ENCODE measurements at places on chromosomes 2 and 18.

- DNase-seq = peak; percentile 61
Measured at GRCh38 chr18:23250893-23251656, 115.8 kb downstream of the CABLES1 start.

DNA sequence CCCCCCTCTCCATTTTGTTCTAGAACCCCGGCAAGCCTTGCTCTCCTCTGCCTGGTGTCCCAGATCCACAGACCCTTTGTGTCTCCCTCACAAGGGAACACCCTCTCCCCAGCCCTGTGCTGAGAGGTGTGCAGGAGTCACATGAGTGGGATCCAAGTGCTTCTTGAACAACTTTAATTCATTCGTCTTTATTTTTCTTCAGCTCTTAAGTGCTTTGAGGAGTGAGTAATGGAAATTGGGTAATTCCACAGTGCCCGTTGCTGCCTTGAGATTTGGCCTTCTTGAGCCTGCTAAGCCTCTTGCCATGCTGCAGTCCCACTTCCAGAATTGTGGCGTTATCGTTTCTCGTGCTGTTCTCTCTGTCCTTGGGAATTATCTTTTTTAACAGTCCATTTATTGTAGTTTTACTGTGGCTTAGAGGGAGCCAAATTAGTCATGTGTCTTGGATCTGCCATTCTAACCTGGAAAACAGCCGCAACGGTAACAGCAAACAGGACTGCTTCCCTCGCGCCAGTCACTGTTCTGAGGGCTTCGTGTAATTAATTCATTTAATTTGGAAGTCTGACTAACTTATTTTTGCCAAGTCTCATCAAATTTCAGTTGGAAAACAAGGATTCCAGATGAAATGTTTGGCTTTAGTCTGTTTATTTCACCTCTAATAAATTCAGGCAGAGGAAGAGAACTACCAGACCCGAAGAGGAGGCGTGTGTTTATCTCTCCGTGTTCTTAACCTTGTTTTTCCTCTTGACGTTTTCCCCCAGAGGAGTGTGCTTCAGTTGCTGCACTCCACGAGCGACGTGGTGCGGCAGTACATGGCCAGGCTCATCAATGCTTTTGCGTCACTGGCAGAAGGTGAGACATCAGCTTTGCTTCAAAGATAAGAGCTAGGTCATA, 72.0 kb downstream of the ARMC9 start:
- no peak for DNase-seq

GRCh38 chr18:78810706-78811105, 168.9 kb upstream of the SALL3 start:
- DNase-seq = no peak

- no peak for DNase-seq
Measured at GRCh38 chr2:152790883-152791282, 72.5 kb downstream of the ARL6IP6 start.

DNA sequence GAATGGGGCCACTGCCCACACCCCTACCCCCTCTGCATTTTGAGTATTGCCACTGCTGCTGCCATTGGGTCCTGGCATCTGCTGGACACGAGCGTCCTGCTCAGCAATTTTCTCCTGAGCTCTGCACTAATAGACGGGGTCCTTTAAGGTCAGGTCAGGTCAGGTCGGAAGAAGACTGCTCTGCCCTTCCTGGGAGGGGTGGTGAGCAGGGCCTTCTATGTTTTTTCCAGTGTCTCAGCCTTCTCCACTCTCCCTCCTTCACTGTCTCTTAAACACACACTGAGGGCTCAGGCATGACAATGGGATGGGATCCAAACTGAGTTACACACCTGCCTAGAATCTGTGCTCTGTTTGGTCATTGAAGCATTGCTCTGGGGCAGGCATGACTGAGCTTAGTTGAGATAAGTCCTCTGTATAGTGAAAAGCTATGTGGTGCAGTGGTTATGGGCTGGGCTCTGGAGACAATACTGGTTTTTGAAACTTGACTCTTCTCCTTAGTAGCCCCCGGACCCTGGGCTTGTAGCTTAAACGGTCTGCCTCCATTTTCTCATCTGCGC, 10.6 kb downstream of the MYO1B start:
- DNase-seq = no peak

DNA sequence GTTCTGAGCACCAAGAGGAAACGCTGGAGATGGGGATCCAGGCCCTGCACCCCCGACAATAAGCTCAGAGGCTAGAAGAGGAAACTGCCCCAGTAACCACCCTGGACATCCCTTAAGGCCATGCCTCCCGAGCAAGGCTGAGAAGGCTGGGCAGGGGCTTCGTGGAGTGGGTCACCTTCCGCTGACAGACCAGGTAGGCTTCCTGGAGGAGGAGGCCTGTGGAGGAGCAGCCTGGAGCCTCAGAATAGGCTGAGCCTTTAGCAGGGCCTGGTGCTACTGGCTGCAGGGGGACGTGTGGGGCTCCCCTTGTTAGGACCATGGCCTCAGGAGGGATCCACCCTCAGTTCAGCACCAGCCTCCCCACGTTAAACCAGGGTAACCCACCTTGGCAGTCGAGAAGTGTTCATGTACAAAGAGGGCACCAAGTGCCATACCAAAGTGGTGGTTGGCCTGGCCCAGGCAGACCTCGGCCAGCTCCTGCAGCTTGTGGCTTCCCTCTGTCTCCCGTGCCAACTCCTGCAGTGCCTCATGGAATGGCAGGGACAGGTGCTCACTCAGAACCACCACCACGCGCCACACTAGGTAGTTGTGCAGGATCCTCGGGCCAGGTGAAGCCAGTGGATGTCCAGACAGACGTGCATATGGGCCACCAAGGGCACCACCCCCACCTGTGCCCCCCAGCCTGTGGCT, 28.5 kb upstream of the ALPP start:
- no peak for DNase-seq

GRCh38 chr2:16485251-16485650, 180.4 kb downstream of the CYRIA start:
- no peak for DNase-seq

- no peak for DNase-seq
Measured at GRCh38 chr2:7683196-7683595, 766.0 kb downstream of the RNF144A start.

- DNase-seq = no peak
Measured at GRCh38 chr2:89833116-89833779, 1141.8 kb downstream of the RPIA start.

GRCh38 chr2:85698880-85699254, 4.7 kb downstream of the GNLY start:
- peak; percentile 86 for DNase-seq

DNA sequence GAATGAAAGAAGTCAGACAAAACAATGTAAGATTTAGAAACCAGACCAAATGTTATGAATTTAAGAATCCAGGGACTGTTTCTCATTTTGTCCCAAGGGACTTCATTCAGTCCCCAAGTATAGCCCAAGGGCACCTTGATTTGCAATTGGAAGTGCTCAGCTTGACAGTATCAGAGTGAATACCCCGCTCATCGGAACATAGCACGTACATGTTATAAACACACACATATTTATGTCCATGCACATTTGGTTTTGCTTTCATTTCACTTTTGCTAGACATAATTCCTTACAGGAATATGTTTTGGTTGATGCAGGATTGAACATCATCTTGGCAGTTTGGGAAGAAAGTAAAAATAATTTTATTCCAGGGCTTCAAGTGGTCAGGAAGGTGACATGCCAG, 100.2 kb downstream of the PID1 start:
- no peak for DNase-seq

DNA sequence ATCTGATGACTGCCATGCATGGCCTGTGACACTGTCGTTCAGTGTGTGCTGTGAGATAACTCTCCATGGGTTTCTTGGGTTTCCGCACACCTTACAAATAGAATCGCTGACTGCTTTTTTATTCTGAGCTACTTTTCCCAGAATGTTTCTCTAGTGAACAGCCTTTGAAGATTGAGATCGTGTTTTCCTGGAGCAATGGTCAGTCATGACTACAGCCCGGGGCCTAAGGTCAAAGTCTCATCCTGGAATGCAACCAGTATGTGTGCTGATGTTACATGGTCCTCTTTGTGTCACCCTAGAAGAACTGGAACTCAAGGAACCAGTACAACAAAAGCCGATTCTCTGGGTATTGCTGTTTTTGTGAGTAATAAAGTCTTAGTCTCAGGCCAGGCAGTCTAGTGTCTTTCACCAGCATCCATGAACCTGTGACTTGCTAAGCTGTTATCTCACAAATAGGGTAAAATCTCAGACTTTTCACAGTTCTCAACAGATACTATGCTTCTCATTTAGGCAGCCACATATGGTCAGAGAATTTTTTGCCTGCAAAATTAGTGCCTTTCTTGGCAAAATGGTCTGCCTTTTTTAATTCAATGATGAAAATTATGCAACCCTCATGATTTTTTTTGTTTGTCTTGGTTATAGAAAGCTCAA, 124.9 kb upstream of the PIEZO2 start:
- no peak for DNase-seq

DNA sequence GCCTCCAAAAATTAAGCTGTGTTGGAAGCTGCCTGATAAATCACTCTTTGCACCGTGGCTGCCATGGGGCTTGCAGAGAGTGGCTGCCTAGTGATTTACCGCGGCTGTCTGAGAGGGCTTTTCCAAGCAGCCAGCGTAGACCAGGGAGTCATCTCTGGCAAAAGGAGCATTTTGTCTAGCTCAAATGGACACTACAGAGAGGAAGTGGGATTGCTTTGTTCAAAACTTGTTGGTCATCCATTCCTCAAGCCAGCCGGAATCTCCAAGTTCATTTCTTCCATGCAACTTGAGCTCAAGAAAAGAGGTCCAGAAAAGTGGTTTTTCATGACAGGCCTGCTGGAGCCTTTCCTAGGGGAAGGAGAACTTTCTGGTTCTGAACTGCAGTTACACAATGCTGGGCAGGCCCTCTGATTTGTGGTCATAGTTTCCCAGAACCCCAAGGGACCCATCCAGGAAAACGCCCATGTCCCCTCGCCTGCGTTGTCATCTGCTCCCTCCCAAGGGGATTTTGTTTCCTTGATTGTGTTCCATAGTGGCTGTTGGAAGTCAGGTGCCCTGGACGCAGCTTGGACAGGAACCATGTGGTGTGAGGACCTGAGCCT, 108.1 kb downstream of the TRIB2 start:
- no peak for DNase-seq

GRCh38 chr2:67412424-67412823, 15.3 kb downstream of the ETAA1 start:
- DNase-seq = no peak

- DNase-seq = no peak
Measured at GRCh38 chr18:75139226-75139911, 69.6 kb downstream of the PTGR3 start.

DNA sequence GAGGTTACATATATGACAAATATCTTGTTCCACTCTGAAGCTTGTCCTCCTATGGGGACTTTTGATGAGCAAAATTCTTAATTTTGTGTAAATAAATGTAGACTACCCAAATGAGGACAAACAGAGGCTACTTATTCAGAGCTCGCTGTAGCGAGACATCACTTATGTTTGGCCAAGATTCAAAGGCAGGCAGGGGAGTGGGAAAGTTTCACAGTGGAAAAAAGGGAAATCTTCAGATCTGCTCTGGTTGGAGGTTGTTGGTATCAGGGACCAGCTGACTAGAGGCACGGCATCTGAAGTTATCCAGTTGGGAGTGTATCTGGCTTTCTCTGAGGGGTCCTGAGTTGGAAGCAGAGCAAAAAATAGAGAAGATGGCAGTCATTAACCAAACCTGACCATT, 1.3 kb downstream of the PLB1 start:
- DNase-seq = no peak

- DNase-seq = no peak
Measured at GRCh38 chr18:40690062-40690461, 1265.0 kb upstream of the PIK3C3 start.

GRCh38 chr2:106944215-106944614, 58.2 kb upstream of the ST6GAL2 start:
- no peak for DNase-seq

- no peak for DNase-seq
Measured at GRCh38 chr2:83665894-83666293, 793.2 kb downstream of the SUCLG1 start.

GRCh38 chr2:43039376-43040080, 186.9 kb downstream of the ZFP36L2 start:
- DNase-seq = no peak

DNA sequence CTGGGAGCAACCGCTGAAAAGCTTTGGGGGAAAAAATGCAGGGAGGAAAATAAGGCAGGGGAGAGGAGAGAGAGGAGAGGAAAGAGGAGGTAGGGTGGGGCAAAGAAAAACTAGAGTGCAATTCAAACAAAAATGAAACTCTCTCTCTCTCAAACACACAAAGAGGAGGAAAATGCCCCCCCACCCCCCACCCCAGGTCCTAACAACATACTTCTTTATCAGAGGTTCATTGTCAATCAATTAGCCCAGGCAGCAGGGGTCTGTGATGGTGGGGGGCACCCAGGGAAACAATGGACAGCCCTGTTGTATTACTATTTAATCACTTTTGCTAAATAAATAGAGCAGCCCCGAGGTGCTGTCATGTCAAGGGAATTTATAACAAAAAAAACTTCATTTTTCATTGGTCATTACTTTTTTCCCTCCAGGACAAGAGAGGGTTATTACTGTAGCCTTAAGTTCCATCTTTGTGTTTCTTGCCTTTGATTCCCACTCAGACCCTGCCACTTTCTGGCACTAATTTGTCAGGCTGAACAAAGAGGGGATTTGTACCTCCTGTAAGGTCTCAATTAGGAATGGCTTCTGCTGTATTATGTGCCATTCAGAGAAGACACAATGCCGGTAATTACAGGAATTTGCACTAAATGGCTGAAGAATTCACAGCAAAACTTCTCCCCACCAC, 55.0 kb downstream of the PLEKHM3 start:
- DNase-seq = no peak

DNA sequence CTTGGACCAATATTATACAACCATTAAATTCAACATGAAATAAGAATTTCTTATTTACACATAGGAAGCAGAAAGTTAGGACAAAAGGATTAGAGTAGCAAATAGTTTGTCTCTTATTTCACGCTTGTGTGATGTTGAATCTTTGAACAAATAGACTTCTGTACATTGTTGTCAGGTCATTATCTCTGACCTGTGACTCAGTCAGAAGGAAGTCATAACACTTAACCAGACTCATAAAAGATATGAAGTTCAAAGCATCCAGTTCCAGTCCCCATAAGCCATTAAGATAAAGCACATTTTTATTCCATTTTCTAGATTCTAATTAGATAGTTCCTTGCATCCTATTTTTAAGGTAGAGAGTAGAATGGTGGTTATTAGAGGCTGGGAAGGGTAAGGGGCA, 130.8 kb downstream of the UPP2 start:
- no peak for DNase-seq

DNA sequence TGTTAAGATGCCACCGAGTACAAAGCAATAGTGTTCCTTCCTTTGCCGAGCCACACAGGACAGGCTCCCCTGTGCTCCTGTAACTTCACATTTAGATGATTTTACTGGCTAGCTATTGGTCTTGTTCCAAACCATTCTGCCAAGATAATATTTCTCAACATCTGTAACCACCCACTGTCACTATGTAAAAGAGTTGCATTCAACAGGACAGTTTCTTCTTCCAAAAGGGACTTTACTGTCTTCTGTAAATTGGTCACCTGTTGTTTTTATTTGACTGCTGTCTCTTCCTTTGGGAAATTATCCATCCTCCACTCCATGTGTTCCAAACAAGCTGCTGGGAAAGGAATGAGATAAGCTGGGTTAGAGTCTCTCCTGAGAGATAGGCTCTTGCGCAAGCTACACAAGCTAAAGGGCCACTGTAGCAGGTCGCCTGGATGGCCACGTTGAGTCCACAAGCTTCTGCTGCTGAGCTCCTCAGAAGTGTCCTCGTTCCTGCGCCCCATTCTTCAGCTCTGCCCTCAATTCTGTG, 14.4 kb upstream of the BZW1 start:
- DNase-seq = peak; percentile 24

Measured in HL-60 (cell line).